NCI-H510A treated with DMSO at 0.1 percent for 48 hours (cell line): ENCODE measurements at places on chromosomes 3 and 15.

DNA sequence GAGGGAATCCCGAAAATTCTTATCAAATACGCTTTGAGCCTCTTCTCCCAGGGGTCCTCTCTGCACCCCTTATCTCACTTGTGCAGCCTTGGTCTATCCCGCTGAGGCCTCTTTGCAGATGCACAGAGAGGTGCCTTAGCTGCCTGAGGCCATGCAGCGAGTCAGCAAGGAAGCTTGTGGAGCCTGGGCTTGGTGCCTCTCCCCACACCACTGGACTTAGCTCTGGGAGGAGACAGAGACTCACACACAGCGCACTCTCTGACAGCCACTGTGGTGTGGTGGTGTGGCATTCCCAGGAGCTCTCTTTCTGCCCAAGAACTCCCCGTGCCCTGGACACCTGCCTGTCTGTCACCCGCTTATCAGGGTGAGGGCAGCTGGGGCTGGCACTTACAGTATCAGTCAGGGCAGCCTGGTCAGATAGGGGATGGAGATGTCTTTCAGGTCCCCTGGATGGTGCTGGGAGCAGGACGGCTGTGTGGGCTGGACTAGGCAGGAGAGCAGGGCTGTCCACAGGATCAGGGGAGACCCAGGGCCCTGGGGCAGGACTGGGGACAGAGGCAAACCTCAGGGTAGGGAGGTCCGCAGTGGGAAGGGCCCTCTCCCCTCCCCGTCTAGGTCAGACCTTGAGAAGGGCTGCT lies 10.2 kb upstream of the LINGO1 start:
- DNase-seq = no peak

DNA sequence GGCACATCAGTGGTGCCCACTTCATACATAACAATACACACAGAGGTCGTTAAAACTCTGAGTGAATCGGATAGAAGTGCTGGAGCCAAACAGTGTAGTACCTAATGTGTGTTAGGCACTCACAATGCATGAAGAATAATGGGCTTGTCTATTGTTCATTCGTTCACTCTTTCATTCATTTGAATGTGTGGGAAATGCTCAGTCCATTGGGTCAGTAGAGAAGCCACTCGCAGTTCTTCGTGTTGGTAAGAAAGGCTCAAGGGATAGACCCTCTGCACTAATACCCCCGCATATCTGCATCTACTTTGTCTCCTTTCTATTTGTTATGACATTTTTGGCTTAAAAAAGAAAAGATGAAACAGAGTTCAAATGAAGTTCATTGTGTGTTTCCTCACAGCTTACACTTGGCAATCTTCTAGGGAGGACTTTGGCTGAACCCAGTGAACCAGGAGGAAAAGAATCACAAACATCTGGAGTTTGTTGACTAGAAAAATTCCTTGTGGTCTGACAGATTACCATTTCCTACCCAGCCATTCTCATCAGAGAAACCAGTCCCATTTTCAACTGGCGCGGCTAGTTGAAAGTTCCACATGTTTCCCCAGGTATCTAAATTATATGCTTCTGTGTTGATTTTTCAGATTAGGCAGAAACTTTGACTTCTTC lies 32.8 kb upstream of the MFSD1 start:
- no peak for DNase-seq

DNA sequence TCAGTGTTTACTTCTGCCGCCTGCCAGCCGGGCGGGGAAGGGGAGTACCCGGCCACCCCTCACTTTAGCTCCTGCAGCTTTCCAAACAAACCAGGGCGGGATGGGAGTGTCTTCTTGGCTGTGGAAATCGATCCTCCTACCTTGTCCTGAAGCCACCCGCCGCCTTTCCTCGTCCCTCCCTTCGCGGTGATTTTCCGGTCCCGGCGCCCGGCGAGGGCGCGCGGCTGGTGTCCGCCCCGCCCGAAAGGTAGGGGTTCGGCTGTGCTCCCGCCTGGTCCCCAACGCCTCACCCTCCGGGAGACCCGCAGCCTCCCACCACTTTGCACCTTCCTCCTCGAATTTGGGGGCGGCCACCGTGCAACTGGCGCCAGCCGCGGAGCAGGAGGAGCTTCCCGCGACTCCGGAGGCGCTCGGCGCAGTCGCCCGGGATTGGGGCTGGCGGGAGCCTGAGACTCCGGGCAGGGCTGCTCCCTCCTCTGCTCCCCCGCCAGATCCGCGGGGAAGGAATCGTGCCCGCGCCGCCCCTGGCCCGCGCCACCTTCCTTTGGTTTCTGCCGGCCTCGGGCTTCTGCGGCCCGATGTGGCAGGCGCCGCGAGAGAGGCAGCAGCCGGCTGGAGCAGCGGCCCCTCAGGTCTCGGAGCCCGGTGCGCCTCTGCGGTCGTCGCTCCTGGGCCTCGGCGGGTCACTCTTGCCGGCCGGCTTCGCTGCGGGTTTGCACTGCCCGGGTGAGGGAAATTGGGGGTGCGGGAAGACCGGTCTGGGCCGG lies 30.7 kb upstream of the ST3GAL6 start:
- peak; percentile 54 for DNase-seq

DNA sequence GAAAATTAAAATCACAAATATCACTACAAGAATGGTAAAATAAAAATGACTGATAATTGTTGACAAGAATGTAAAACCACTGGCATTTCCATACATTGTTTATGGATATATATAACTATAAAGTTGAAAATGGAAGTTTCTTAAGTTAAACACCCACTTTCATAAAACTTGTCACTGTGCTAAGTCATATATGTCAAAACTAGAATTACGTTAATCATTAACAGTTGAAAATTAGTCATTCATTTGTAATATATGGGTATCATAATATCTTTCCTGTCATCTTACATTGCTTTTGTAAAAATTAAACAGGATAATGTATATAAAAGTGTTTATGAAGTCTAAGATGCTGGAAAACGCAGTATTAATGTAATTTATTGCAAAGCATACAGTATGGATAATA lies 1398.6 kb upstream of the ALCAM start:
- no peak for DNase-seq

DNA sequence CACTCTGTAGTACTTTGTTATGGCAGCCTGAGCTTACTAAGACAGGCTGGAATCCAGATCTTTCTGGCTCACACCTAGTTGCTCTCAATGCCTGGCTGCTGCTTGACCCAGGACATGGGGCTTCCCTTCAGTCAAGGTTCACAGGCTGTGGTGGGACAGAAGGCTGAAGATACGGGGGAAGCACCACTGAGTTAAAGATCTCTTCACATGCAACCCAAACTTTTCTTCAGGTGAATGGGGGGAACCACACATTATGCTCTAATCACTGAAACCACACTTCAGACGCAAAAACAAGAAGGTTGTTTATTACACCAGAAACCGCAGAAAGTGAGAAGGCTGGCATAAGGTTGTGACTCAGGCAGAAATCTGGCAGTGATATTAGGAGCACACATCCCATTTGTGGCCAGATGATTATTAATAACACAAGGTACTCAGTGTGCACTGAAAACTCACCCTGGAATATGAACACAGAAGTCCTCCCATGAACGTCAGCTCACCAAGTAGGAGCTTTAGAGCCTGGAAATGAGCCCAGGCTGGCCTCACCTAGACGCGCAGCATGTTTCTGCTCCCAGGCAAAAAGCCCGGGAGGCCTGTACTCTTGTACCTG lies 230.5 kb upstream of the CHRNA7 start:
- DNase-seq = no peak

- DNase-seq = no peak
Measured at GRCh38 chr3:143412084-143412483, 292.5 kb downstream of the CHST2 start.

- no peak for DNase-seq
Measured at GRCh38 chr3:190458040-190458439, 8.3 kb upstream of the TMEM207 start.

DNA sequence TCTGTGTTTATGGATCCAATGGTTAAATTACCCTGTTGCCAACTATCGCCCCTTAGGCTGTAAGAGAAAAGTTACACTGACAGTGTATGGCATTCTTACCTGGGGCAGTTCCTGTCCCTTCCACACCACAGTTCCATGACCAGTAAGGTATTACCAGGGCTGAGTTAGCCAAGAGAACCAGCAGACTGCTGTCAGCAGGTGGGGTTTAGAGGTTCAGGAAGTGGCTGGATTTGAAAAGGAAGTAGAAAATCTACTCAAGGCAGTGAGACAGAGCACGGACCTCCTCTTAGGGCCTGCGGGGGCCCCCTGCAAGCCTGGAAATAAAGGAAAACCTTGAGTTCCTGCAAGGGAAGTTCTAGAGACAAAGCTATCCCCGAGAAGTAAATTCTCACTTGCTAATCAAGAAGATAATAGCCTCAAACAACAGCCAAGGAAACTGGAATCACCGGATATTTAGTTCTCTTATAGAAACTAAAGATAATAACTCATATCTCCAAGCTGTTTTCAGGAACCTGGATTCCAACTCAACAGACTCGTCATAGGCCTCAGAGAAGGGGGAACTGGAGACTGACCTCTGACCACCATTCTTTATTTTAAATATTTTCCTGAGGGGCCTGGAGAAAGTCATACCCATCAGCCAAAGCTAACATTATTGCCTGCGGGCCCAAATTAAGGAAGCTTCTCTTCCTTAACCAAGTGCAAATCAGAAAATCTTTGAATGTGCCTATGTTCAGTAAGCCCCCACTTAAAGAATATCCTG lies 161.7 kb downstream of the ANXA2 start:
- DNase-seq = no peak

DNA sequence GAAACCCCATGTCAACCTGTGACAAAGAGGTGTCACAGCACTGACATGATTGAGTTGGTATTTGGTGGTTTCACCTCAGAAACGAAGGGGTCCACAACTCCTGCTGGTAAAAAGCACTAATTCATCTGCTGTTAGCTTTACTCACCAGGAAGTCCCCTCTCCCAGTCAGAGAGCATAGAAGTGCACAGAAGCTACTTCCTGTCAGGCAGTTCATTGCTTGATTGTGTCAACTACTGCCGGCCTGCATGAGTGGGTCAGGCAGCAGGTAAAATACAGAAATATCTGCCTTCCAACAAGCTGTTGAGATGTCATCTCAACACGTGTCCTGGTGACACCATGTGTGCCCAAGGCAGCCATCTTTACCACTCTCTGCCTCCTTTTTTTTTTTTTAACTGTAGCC lies 596.6 kb upstream of the NR2F2 start:
- no peak for DNase-seq

- no peak for DNase-seq
Measured at GRCh38 chr3:45253316-45253715, 27.2 kb upstream of the TMEM158 start.

- peak; percentile 10 for DNase-seq
Measured at GRCh38 chr3:55297706-55298105, 189.4 kb downstream of the WNT5A start.

GRCh38 chr15:81481346-81481745 lies 107.3 kb upstream of the TMC3 start:
- no peak for DNase-seq

DNA sequence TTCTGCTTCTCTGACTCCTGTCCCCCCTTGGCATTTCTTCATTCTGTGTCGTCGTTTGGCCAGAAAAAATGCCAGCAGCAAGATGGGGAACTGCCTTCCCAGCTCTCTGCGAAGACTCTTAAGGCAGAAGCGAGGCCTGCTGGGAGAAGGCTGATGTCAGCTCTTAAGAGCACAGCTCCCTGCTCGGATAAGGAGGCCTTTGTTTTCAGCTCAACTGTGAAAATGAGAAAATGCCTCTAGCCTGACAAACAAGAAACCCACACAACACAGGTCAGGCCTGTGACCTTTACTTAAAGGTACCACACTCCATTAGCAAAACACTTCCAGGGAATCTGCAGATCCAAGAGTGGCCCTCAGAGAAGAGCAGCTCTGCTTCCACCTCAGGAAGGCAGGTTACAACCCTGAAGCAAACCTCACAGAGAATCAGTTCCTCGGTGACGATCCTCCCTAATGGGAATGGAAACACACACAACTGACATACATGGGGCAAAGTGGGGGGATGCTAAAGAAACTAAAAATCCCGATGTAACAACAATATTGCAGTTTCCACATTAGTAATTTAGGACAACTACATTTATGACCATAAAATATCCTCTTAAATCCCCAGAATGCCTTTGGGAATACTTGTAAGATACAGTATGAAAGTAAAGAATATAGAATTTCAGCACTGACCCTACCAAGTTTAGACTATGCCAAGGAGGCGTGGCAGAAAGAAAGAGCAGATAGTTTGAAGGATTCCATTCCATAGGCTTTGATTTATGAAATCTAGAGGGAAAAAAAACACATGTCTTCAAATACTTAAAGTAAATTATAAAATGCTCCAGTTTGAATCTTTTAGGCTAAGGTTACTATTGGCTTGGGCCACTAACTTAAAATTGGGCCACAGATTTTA lies 52.1 kb downstream of the VGLL4 start:
- peak; percentile 6 for DNase-seq

- no peak for DNase-seq
Measured at GRCh38 chr3:160987982-160988964, 116.9 kb downstream of the B3GALNT1 start.

DNA sequence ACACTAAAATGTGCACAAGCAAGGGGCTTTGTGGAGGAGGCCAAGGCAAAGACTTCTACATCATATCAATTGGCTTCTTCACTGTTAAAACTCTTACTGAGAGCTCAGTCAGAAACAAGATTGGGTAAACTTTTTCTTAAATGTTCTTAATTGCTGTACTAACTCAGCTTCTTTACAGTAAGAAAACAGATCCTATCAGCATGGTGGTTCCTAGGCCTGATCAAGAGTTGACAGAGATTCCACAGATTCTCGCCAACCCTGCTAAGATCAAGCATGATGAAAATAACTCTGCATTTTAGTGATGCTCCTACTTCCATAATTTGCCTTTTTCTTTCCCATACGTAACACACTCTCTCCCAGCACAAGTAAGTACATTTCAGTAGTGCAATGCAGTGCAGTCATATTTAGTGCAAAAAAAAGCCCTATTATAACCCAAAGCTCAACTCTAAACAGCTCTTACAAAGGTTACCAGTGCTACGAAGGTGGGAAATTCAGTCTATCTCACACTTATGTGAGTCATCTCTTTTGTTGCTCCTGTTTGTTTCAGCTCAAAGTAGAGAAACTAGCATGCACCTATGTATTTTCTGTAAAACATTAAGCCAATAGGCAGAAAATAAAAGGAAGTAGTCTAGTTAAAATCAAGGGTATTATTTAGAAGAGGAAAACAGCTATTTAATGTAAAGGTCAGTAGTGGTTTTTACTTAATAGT lies 29.9 kb downstream of the TIGIT start:
- no peak for DNase-seq

DNA sequence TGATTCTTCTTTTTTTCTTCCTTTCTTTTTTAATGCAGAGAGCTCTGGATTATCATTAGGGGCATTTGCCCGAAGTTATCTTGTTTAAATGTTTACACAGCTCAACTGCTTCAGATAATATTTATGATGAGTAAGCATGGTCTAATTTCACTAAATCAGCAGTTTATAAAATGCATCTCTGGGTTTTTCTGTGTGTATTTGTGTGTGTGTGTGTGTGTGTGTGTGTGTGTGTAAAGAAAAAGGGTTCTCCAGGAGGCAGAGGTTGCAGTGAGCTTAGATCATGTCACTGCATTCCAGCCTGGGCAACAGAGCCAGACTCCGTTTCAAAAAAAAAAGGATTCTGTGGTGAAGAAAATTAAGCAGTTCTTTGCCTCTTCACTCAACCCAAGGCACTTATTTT lies 25.9 kb upstream of the TNFSF10 start:
- no peak for DNase-seq
